CD4-positive, alpha-beta T cell treated with Interleukin-1 beta for 1 hour (primary cell): ENCODE measurements at places on chromosomes 2 and 18.

DNA sequence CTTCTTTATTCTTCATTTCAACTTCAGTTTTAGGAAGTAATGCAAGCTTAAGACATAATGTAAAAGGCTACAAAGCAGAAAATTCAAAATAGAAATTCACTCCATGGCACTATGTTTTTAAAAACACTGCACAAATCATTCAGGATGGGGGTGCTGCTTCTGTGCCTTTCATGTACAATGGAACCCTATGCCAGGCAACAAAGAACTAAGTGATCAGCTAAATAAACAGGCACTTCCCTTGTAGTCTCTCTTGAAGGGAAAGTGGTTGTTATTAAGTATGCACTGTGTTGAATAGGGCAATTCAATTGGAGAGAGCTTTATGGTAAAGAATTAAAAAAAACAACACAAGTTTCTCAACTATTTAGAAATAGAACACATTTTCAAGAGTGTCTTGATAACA, 10.9 kb upstream of the ERBB4 start:
- DNase-seq: no peak

DNA sequence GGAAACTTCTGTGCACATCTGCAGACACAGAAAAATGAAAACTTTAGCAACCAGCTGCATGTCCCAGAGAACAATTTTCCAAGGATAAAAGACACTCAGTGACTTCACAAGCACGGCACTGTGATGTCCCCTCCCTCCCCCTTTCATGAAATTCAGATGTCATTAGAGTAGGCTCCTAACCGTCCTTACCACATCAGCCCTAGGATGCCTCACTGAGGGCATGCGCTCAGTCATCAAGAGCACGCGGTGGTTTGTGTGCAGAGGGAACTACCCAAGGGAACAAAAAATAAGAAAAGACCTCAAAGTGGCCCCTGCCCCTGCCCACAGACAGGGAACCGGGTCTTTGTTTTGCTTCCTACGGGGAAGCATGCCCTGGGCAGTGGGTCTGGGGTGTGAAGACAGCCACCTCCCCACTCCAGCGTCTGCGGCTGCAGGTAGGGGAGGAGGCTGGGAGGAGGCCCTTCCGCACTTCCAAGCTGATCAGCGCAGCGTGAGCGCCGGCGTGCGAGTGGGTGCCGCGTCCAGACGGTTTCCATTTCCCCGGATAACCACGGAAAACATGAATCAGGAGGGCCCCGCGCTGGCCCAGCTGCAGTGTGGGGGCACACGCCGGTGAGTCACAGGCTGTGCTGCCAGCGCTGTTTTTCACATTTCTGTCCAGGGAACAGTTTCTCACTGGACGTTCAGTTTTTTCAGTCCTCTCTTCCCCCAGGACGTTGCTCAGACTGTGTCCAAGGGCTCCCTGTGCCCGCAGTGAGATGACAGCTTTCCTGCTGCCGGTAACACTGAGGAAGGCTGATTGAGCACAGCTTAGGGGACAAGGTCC, 70.6 kb downstream of the COPS8 start:
- DNase-seq: no peak

- DNase-seq: no peak
Measured at GRCh38 chr18:63947051-63947790, 1.9 kb upstream of the HMSD start.

DNA sequence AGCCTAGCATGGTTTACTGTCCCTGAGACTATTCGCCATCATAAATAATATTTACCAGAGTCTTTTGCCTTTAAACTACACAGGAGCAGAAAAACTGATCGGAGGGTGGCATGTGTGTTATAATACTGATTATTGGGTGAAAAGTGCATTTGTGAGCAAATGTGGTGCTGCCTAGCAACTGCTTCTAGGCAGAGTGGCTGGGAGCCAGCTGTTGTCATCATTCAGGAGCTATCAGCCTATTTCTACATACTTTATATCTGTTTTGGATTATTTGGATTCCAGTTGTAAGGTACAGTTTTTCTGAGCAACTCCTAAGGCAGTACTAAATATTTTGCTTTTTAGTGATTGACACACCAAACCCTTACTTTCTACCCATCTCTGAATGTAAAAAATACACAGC, 75.0 kb upstream of the MSTN start:
- DNase-seq: no peak

- no peak for DNase-seq
Measured at GRCh38 chr2:63424329-63425078, 163.8 kb downstream of the WDPCP start.

GRCh38 chr18:27136208-27136535, 48.9 kb downstream of the CHST9 start:
- DNase-seq: no peak

GRCh38 chr18:70126832-70127231, 78.7 kb downstream of the RTTN start:
- DNase-seq: no peak

DNA sequence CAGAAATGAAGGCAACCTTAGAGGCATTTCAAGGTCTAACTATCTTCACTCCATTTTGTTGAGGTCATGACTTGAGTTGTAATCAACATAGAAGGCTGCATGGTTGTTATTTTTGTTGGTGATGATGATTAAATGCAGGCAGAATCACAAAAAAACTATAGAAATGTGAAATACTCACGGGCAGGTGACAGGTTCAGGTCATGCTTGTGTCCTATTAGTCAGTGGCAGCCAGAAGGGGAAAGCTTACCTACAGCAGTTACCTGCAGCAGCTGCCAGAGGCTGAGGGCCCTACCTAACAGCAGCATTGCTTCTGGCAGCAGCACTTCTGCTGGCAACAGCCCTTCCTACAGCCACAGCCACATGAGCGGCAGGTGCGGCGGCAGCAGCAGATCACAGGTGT, 394 bp downstream of the SCYGR3 start:
- DNase-seq: no peak

- no peak for DNase-seq
Measured at GRCh38 chr2:43274055-43274454, 47.6 kb upstream of the ZFP36L2 start.

- no peak for DNase-seq
Measured at GRCh38 chr2:234603619-234604018, 106.7 kb upstream of the ARL4C start.
